ENCODE measurements at places on chromosomes 16 and 17.

DNA sequence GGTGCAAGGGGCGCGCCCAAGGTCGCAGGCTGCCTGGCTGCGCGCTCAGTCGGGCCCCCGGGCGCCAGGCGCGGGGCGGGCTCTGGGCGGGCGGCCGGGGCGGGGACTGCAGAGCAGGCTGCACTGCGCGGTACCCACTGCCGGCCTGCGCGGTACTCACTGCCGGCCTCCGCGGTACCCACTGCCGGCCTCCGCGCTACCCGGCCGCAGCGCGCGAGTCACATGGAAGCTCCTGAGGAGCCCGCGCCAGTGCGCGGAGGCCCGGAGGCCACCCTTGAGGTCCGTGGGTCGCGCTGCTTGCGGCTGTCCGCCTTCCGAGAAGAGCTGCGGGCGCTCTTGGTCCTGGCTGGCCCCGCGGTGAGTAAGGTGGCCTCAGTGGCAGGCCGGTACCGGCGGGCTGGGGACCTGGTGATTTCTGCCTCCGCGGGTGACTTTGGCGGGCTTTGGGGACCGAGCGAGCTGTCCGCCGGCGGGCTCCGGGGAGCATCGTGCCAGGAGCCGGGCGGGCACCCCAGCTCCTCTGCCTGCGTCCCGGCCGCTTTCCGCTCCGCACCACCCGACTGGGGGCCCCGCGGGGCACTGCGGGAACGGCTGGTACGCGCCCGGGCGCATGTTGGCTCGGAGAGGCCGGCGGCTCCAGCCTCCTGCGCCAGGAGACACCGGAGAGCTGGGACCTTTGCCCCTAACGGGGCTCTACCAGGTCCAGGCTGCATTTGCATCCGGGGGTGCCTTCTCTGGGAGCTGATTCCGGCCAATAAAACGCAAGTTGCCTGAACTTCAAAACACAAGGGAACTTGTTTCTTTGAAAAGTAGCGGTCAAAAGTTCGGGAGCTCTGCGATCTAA lies at the start of gene SLC47A1:
TSS of gene SLC47A1 (plus strand) at position 137 of the 844 bp plus-strand sequence. CDS start at position 223, 86 bp downstream.
- DNase-seq = peak; percentile 15

DNA sequence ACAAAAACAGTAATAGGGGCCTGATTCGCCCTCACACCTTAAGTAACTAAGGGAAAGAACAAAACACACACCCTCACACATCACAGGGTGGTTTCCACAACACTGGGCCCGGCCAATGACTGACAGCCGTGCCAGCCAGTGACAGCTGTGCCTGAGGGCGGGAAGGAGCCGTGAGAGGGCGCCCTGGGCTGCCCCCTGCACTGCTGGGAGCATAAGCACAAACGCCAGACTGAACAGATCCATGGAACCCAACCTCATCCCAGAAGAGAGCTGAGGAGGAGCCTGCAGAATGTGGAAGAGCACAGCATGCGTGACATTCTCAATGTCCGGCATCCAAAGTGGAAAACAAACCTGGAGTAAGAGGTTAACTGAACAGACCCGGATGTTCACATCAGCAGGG lies 16.0 kb downstream of the CSNK1D start:
- no peak for DNase-seq

GRCh38 chr17:39595928-39596510 lies 11.7 kb downstream of the NEUROD2 start:
- DNase-seq = no peak

- DNase-seq = peak; percentile 12
These were observed 77.0 kb downstream of the MYH13 start for GRCh38 chr17:10295728-10296343.

DNA sequence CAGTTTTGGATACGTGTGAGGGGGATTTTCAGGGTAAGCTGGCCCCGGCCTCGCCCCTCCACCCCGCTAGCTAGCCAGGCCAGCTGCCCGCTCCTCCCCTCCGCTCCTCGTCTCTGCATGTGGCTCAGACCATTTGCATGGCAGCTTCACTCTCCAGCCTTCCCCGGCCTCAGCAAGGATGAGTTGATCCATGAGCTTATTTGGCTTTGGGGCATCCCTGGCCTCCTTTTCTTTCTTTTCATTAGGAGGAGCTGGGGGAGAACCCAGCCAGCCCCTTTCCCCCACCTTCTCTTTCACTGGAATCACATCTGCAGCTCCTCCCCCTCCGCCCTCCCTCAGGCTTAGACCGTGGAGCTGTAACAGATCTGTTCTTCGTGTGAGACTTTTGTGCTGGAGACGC lies 30.7 kb downstream of the ELAC2 start:
- no peak for DNase-seq

- DNase-seq = no peak
These were observed 134.4 kb downstream of the COPRS start for GRCh38 chr17:31724619-31725018.

DNA sequence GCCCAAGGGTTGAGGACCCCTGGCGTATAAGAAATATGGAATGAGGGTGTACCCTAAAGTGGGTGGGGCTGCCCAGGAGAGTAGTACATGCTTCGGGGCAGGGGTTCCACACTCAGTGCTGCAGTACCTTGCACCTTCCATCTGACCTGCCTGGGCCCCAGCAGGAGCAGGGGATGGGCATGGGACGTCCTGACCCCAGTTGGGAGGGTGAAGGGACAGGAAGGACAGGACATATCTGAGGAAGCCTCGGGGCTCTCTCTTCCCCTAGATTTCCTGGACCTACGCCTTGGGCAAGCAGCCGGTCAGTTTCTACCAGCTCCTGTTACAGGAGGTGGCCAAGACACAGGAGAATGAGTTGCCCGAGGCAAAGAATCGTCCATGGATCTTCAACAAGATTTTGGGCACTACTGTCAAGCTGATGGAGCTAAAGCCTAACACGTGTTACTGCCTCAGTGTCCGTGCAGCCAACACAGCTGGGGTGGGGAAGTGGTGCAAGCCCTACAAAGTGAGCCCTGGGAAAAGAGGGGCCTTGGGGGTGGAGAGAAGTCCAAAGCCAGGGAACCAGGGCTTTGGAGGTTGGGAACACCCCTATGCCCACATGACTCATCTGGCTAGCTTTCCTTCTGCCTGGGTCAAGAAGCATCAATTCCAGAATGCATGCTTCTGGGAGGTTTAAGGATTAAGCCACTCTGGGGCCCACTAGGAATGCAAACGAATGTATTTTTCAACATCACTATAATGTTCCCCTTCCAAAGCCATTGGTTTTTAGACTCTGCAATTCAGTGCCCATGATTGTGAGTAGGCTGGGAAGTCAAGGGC lies 7.9 kb downstream of the FNDC8 start:
- DNase-seq = no peak

- DNase-seq = no peak
These were observed 7.2 kb downstream of the OMG start for GRCh38 chr17:31289790-31290189.

DNA sequence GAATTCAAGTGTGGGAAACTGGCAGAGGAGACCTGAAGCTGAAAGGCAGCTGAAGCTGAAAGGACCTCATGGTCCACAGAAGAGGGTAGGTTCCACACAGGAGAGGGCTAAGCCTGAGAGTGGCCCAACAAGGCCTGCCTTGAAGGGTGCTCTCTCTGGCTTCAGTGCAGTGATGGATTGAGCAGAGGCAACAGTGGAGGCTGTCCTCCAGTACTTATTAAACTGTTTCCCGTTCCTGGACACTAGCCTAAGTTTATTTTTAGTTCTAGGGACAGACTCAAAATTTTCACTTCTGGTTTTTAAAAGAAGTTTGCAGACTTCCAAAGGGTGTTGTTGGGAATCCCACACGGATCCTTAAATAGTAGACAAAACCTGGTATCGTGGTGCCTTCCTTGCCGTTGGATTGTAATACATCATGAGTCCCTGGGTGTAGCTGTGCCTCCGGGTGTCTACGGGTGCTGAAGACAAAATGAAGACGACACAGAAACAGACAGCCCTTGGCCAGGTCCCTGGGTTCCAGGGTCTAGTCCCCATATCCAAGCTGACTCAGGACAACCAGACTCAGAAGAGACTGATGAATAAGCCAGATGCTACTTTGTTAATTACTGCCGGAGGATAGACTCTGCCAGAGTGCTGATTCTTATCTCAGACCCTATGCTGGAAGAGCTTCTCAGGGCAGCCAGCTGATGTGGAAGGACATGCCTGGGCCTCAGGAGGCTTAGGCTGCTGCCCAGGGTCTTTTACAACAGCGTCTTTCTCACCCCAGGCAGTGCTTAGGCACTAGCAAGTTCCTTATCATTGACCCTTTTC lies 7.1 kb upstream of the CMTM4 start:
- no peak for DNase-seq

GRCh38 chr17:20271011-20271610 lies 196.2 kb downstream of the LGALS9B start:
- DNase-seq = no peak

DNA sequence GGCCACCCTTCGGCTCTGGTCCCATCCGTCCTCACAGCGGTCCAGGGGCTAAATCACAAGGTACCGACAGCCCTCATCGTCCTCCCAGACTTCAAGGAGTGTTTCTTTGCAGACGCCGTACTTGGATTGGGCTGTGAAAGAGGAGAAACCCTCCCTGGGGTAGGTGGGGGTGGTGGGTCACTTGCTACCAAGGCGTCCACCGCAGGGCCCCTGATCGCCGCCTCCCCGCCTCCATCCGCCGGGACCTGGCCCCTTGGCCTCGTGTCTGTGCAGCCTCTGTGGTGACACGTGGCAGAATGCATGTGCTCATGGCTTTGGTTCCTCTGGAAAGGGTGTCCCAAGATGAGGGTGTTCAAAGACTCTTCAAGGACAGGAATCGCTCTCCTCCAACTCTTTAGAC lies 151.4 kb downstream of the BANP start:
- no peak for DNase-seq

DNA sequence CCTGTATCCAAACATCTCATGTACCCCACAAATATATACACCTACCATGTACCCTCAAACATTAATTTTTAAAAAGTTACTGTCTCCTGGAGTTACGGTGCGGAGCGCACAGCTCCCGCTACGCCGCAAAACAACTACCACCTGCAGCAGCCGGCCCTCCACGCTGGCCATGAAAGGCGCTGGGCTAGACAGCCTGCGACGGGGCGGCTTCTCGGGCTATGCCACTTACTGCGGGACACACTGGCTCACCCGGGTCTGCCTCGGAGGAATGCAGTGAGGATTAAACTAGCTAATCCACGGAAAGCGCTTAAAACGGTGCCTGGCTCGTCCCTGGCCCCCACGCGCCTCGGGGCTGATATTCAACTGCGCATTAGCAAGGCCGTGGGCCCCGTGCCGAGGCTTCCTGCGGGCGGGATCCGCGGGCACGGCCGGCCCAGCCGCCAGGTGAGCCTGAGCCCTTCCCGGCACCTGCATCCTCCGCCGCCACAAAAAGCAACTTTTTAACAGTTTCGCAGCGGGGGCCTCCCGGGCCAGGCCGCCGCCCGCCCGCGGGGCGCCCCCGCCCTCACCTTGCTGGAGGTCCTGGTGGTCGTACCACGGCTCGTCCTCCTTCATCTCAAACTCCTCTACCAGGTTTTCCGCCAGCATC lies 633 bp downstream of the CDR2 start:
- DNase-seq = peak; percentile 30

GRCh38 chr16:81385031-81385756 lies 59.4 kb upstream of the CMIP start:
- no peak for DNase-seq

- DNase-seq = no peak
These were observed 19.4 kb upstream of the UBE2I start for GRCh38 chr16:1290063-1290501.

GRCh38 chr17:37642681-37643080 lies 565 bp downstream of the DDX52 start:
- no peak for DNase-seq

DNA sequence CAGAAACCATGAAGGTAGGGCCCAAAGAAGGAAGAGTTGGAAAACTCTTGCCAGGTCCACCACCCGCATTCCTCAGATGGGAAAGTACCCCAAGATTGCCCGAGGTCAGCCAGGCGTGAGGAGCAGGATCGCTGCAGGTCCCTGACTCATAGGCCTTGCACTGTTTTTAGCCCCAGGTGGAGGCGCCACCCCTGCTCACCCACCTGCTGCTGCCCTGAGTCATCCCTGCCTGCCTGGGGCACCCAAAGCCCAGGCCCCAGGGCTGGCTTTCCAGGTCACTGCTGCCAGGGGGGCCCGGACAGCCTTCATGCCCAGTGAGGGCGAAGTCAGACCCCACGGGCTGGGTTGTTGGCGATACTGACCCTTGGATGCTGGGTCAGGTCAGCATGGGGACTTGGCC lies 100.9 kb downstream of the AMFR start:
- DNase-seq = no peak

GRCh38 chr16:5621826-5622225 lies 524.2 kb upstream of the EEF2KMT start:
- no peak for DNase-seq
